ENCODE measurements at places on chromosomes 16 and 17.

- no peak for DNase-seq
Observed at GRCh38 chr17:34486761-34487160, 92.6 kb upstream of the TMEM132E start.

DNA sequence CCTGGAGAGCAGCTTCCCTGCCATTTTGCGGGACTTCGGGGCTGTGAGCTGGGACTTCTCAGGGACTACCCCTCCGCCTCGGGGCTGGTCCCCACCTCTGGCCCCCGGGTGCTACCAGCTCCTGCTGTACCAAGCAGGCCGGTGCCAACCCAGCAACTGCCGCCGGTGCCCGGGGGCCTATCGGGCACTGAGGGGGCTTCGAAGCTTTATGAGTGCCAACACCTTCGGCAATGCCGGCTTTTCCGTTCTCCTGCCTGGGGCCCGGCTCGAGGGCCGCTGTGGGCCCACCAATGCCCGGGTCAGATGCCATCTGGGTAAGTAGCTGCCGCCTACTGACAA is 1.3 kb downstream of the ASPHD1 start:
- no peak for DNase-seq

DNA sequence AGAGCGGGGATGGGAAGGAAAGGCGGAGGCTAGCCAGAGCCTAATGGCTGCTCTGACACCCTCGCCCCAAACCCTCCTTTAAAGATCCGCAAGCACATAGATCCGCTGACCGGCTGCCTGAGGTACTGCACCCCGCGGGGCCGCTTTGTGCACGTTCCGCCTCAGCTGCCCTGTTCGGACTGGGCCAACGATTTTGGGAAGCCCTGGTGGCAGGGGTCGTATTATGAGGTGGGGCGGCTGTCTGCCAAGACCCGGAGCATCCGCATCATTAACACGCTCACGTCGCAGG is 663 bp downstream of the CYB5D1 start:
- DNase-seq, result no peak

GRCh38 chr17:68424861-68425260 is 32.4 kb downstream of the WIPI1 start:
- no peak for DNase-seq

DNA sequence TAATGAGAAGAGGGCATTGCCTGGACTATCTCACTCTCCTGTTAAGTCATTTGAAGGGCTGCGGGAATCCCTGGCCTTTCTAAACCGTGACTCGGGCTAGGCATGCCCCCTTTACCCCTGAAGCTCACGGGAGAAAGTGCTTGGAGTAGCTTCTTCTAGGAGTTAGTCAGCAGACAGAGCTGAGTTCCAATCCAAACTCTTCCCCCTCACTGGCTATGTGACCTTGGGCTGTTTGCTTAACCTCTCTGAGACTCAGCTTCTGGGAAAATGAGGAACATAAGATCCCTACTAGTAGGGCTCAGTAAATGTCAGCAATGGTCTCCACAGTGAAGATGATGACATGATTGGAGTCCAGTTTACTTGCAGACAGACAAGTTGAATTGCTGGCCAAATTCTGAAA is 5.7 kb upstream of the B9D1 start:
- DNase-seq, result no peak

DNA sequence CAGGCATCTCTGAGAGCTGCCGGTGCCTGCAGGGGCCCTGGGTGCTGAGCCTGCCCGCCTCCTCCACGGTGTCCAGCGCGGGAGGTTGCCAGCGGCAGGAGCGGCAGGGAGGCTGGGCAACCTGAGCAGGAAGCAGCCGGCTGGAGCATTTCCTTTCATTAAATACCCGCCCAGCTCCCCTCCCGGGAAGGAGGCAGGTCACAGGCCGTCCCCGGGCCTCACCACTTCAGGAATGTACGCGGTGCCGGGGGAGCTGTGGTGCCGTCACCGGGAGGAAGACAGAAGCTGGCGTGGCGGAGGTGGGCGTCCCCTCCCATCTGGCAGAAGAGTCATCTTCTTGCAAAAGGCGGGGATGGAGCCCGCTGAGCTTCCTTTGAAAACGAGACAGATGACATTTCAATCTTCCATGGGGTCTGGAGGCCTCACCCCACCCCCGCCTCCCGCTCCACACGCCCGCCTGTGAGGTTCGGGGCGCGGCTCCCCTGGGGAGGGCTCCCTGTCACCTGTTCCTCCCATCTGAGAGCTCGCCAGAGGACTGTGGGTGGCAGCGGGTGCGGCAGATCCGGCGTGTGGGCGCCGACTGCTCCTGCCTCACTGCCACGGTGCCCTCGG is 16.0 kb downstream of the SOX8 start:
- no peak for DNase-seq

GRCh38 chr17:66915204-66915611 is 49.3 kb upstream of the CACNG4 start:
- no peak for DNase-seq

DNA sequence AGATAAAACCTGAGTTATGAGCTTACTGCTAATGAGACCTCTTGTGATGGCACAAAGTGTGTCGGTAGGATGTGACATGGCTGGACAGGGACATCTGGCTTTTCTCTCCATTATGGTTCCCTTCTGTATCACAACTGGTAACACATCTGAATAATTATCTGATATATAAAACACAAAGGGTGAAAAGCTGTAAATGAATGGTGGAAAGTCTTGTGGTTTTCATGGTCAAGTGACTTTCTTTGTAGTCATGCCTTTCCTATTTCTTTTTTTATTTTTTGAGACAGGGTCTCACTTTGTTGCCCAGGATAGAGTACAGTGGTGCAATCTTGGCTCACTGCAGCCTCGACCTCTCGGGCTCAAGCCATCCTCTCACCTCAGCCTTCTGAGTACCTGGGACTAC is 35.3 kb upstream of the ZFHX3 start:
- no peak for DNase-seq

GRCh38 chr16:19829844-19830692 is 54.6 kb downstream of the GPRC5B start:
- DNase-seq, result no peak

- DNase-seq, result no peak
Observed at GRCh38 chr17:15342460-15342859, 1.1 kb upstream of the TEKT3 start.

- DNase-seq, result no peak
Observed at GRCh38 chr17:46994993-46995392, 15.9 kb upstream of the RPRML start.

DNA sequence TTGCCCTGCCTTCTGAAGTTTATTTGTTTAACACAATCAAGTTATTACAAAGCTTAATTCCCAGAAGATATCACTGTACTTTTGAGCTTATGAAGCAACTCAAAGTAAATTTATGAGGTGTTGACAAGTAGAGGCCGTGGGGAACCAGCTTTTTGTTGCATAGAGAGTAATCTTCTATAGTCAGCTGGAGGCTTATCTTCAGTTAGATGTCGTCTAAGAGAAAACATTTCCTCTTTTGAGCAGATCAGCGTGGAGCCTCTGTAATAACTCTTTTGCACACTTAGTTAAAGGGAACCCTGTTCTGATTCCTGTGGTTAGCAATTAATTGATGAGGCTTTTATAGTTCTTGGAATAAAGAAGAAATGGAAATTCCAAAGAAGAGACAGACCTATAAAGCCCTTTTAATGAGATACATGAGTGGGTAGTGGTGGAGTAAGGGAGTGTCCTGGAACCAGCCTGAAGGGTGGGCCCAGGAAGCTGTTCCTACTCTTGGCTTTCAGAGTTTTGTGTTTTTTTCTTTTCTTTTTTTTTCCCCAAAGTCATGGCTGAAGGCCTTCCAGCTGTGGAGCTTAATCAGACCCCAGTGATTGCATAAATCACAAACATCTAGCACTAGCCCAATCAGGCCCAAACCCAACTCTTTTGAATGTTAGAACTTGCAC is 28.9 kb upstream of the MAP3K14 start:
- DNase-seq, result no peak

GRCh38 chr17:10683853-10684252 is 13.5 kb downstream of the SCO1 start:
- DNase-seq, result no peak

DNA sequence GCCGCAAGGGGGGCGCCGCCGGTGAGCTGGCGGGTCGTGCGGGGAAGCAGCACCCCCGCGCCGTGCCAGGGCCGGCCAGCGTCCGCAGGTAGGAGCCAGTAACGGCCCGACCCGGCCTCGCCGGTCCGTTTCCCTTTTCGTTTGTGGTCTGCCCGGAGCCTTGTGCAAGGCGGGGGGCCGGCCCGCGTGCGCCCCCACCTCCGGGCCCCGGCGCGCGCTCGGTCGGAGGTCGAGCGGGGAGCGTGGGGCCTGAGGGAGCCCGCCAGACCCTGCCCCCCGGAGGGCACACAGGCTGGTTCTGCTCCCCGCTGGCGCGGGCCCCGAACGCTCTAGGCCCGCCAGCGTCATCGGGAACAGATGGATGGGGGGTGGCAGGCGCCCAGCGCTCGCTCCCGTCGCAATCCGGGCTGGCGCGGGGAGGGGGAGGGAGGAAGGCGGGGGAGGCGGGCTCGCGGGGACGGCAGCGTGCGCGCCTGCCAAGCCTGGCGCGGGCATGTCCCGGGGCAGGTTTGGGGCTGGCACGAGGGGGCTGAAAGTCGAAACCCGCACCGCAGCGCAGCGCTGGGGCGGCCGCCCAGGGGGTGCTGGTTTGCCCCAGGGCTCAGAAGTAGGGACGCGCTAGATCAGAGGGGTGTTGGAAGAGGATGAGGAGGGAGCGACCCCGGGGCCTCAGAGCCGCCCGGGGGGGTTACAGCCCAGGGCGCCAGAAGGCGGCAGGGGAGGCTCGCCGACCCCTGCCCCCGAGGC is 1.5 kb upstream of the GSE1 start:
- peak; percentile 40 for DNase-seq
